HepG2 (cell line): ENCODE measurements at places on chromosomes 13 and 19.

DNA sequence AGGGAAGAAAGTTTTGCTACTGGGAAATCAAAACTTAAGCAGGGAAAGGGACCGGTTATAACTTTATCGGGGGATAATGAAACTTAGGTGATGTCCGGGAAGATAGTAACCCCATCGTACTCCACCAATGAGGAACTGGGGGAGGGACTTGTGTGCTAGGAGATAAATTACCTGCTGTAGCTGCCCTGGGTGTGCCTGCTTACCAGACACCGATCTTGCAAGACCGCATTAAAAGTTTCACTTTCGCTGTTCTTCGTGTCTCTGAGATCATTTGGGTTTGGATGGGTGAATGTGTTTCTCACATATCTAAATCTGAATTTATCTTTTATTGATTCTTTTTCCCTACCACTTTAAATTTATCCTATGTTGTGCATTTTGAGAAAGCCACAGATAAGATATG is 381.4 kb downstream of the SLITRK6 start:
- DNase-seq, result no peak

DNA sequence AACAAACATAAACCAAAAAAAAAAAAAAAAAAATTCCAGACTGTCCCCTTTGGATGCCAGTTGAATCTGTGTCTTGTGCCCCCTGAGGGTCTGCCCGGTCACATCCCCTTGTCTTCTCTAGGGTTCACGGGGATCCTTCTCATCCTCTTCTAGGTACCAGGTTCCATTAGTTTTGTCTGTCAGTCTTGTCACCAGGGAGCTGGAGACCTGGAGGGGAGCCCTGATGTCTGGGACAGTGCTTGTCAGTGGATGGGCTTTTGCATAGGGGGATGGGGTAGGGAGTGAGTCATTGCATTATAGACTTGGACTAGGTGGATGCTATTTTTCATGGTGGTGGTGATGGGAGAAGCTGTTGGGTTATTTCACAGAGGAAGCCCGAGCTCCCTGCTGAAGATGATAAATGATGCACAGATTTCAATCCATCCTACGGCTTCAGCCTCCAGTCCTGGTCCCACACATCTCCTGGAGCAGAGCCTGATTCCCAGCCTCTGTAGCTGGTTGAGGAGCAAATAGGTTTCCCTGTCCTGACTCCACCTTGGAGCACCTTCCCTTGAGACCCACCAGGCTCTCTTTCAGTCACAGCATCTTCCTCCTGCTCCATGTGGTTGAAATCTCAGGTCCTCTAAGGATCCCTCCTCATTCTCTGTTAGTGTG is 26.0 kb downstream of the WTIP start:
- no peak for DNase-seq

- DNase-seq, result no peak
Observed at GRCh38 chr13:30105381-30105780, 202.0 kb downstream of the KATNAL1 start.

- DNase-seq, result no peak
Observed at GRCh38 chr19:13865571-13866462, 11.1 kb upstream of the NANOS3 start.
